NCI-H1105 (cell line): ENCODE measurements at places on chromosomes 7 and 10.

DNA sequence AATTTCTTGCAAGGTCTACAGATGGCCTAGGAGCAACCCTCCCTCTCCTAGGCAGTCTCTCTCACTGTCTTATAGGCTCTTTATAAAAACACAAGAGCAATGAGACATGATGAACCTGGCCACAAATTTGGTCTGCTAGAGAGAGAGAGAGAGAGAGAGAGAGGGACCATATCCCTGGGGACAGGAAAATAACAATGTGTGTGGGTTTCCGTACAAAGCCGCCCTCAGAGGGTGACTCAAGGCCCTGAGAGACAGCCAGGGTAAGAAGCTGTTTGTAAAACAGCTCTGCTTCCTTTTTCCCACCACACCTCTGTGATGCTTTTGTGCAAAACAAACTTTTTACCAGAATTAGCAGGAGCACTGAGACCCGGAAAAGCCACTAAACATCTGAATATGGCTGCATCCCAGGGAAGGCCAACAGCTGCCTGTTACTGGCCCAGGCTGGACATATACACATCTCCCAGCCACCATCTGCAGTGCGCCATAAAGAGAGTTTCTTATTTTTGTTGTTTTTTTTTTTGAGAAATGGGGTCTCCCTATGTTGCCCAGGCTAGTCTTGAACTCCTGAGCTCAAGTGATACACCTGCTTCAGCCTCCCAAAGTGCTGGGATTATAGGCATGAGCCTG lies 18.4 kb downstream of the GIMAP5 start:
- DNase-seq = no peak

GRCh38 chr7:130896898-130897514 lies 163.0 kb upstream of the KLF14 start:
- DNase-seq = peak; percentile 51

DNA sequence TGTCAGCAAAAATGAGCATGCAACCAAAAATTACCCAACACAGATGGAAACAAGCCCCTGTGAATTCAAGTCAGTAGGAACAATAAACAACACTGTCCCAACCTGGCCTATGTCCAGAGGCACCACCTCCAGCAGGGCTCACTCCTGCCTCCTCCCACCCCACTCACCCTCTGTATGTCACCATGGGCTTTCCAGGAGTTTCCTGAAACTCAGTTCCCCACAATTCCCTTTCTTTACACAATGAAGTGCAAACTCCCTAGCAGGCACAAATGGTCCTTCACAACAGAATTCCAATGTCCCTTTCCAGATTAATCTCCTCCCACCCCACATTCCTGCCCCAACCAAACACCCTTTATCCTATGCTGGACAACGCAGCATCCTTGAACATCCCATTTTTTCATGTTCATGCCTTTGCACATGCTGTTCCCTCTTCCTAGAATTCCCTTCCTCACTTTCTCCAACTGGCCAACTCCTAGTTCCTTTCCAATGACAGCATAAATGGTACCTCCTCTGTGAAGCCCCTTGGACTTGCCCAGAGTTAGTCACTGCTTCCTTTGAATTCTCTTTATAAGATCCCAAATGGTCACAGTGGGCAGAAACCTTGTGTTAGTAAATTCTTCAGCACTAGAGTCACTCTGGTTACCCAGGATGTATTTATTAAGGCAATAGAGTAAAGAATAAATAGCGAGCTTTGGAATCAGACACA lies 157.5 kb downstream of the SLIT1 start:
- DNase-seq = no peak

DNA sequence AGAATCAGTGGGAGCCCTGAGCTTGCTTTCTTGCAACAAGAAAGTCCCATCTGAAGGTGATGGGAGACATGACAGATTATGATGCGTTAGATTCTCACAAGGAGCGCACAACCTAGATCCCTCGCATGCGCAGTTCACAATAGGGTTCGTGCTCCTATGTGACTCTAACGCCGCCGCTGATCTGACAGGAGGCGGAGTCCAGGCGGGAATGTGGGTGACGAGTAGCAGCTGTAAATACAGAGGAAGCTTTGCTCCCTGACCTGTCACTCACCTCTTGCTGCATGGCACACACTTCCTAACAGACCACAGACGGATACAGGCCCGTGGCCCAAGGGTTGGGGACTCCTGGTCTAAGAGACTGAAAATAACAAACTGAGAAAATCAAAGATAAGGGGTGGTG lies 1163.4 kb upstream of the AUTS2 start:
- no peak for DNase-seq

GRCh38 chr7:155930061-155930460 lies 117.8 kb upstream of the SHH start:
- DNase-seq = no peak

DNA sequence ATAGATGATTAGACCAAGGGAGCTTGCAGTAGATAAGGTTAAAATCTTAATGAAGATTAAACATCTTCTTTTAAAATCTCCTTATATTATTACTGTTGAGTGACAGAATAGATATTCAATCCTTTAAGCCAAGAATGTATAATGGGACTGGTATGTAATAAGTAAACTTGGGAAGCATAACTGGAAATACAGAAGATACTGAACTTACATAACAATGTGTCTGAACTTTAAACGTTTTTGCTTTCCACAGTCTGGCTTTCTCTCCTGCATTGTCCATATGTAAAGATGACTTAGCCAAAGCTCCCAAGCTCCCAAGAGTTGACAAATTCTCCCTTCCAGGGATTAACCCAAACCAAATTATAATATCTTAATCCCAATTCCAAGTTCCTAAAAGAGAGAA lies 129.8 kb downstream of the KCND2 start:
- DNase-seq = no peak

DNA sequence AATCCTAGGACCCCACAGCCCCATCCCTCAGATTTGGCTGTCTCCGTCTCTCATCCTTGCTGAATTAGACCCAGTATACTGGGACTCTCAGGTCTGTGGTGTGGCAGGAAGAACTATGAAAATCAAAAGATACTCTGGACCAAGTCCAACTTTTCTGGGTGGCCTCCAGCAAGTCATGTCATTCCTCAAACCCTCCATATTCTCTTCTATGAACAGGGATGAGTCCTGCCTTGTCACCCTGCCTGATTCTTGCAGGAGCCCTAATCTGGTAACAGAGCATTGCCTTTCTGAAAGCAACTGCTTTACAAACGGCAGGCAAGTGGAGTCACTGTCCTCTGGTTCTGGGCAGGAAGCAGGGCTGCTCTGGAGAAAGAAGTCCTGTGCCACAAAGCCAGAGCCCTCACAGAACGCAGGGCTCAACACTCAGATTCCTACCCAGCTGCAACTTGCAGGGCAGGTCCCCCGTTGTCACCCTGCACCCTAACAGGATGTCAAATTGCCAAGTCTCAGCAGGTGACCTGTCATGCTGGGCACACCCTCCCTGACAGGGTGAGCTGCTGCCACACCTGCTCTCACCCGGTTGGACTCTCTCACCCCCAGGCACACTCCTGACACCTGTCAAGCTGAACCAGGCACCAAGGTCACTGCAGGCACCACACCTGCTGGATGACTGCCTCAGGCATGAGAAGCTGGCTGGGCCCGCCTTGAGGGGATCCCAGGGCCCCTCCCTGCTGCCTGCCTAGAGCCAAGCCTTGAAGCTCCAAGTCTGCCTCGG lies 227.7 kb downstream of the KCNMA1 start:
- peak; percentile 80 for DNase-seq

DNA sequence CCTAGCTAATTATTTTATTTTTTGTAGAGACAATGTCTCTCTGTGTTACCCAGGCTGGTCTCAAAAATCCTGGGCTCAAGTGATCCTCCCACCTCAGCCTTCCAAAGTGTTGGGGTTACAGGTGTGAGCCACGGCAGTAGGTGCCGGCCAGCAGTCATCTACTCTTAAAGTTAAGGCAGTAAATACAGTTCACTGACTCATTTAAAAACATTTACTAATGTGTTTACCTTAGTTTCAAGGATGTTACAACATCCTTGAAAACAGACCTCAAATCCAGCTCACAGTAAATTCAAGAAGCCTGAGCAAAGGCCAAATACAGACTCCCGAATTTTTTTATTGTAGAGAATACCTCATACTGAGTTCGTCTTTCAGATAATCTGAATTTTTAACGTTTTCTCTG lies 29.6 kb upstream of the ABCB4 start:
- DNase-seq = no peak

- no peak for DNase-seq
Observed at GRCh38 chr7:102304668-102305067, 18.0 kb downstream of the SH2B2 start.

GRCh38 chr7:142438235-142438922 lies 180.5 kb upstream of the PRSS58 start:
- no peak for DNase-seq

DNA sequence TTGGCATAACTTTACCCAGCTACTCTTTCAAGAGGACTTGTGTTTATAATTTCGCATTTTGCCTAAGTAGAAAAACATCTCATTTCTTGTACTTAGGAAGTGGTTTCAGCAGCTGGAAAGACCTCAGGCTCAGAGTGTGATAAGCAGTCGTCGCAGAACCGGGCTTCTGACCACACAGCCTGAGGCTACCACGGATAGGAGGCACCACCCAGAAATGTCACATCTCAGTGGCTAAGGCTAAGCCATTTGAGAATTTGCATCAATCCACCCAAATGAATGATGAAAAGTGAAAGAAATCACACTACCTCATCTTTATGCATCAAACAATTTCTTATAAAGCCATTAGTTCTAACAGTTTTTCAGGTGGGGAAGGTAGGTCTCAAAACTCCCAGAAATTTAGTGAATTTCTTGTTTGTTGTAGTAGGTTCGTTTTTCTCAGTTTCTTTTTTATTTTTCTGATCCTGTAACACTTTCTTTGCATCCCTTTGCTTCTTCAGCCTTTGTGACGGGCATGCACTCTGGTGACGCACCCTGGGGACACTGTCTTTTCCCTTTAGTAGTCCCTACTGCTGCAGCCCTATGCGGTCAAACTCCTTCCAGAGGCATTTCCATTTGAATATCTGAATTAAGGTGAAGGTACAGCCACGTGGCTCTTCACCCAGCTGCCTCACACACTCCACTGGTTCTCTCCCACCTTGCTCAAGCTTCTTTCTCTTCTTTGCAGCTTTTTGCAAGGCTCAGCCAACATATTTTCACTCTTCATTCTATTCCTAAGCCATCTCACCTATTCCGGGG lies 68.5 kb downstream of the MAP3K8 start:
- DNase-seq = no peak

DNA sequence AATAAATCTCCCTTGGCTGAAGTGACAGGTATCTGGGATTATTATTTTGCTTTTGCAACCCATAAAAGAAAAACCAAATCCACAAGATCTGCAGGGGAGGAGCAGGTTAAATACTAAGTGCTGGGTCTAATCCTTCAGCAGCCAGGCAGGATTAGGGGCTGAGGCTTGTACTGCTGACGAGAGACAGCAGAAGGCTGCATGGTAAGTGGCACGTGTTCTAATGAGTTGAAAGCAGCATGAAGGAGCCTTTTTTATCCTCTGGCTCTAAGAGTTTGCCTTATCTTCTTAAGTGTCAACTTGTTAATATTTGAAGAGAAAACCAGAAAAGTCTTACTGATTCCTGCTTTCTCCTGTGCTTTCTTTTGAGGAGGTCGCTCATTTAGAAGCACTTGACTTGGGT lies 50.0 kb downstream of the LYZL2 start:
- no peak for DNase-seq

- DNase-seq = no peak
Observed at GRCh38 chr10:132455441-132455971, 58.5 kb downstream of the PWWP2B start.

DNA sequence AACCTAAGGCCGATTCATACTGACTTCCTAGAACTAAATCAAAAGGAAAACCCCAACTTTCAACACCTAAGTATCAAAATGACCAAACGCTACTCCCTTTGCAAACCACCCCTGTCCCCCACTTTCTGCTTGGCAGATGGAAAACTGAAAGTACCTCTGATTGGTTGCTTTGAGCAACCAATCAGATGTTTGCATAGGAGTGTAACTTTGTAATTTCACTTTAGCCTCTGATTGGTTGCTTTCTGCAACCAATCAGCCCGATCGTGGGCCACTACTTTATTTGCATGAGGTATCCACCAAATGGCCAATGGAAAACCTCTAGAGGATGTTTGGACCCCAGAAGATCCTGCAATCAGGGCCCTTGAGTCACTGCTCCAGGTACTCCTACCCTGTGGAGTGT lies 12.3 kb upstream of the SNX10 start:
- DNase-seq = no peak

GRCh38 chr10:119166118-119166500 lies 595 bp upstream of the SFXN4 start:
- no peak for DNase-seq

DNA sequence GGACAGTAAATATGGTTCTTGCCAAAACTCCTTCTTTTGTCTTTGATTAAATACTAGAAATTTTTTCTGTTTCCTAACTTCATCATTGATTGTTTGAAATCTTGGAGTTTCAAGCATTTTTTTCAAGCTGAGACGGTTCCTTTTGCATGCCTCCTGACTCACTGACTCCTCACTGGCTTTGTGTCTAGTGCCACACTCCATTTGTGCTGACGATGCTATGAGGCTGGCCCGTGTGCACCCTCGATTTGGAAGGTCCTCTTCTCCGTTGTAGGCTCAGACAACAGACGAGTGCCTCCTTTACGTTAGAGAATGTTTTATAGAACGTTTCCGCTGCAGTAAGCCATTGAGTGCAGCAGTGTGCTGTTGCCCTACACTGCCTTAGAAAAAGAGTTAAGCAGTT lies 10.8 kb upstream of the CSGALNACT2 start:
- no peak for DNase-seq

DNA sequence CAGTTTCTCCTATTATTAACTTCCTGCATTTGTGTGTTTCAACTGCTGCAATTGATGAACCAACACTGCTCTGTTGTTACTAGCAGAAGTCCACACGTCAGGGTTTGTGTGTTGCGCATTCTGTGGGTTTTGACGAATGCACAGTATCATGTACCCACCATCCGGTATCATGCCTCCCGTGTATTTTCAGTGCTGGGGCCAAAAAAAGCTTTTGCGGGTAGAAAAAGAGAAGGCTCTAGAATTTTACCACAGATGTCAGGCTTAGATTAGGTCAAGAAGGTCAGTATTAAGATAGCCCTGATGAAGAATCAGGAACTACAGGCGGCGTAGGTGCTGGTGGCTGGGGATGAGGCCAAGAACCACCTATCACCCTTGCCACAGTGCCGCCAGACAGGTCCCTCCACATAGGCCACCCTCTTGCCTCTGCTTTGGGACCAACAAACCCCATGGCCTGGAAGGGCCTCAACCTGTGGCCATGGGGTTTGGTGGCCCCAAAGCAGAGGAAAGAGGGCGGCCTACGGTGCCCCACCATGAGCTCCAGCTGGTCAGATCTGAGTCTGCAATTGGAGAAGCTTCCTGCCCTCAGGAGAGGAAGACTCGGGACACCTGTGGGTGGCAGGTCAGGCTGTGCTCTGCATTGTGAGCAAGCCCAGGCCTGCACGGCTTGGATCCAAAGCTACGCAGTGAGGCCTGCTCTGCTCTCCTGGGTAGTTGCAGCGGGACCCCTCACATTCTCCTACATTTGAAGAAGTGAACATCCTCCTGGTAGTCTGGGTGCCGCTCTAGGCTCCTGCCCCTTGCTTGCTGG lies 71.9 kb downstream of the MKI67 start:
- DNase-seq = no peak

GRCh38 chr10:43262902-43263466 lies 3.9 kb downstream of the RASGEF1A start:
- DNase-seq = no peak

GRCh38 chr10:106355450-106355849 lies 809.1 kb downstream of the SORCS1 start:
- no peak for DNase-seq

- no peak for DNase-seq
Observed at GRCh38 chr7:100840470-100841100, 11.9 kb upstream of the SLC12A9 start.

GRCh38 chr10:93154531-93154930 lies 80.8 kb downstream of the CYP26A1 start:
- DNase-seq = no peak
